ENCODE measurements at places on chromosomes 6 and 20.

DNA sequence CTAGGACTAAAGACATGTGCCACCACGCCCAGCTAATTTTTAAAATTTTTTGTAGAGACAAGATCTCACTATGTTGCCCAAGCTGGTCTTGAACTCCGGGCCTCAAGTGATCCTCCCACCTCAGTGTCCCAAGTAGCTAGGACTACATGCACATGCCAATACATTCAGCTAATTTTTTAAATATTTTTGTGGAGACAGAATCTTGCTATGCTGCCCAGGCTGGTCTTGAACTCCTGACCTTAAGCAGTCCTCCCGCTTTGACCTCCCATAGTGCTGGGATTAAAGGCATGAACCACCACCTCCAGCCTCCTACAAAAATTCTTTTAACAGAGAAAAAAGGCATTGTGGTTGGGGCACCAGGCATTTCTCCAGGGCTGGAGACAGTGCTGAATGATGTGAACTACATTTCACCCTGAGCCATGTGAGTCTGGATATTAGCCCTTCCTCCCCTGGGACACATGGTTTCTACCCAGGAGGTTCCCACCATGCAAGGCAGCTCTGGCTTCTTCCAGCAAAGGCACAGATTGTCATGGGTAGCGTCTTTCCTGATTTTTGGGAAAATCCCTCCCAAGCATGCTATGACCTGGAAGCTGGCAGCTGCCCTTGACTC is 36.3 kb upstream of the CMTR1 start:
- DNase-seq, result no peak

- no peak for DNase-seq
These were observed 445.4 kb downstream of the GJA1 start for GRCh38 chr6:121880831-121881230.

- DNase-seq, result peak; percentile 36
These were observed 80.2 kb downstream of the PREP start for GRCh38 chr6:105322499-105323225.

- DNase-seq, result no peak
These were observed 58.0 kb downstream of the ZNF292 start for GRCh38 chr6:87213364-87213763.

- no peak for DNase-seq
These were observed 24.7 kb downstream of the ZSCAN31 start for GRCh38 chr6:28311139-28311823.

- no peak for DNase-seq
These were observed 8.2 kb upstream of the CCDC167 start for GRCh38 chr6:37507690-37508421.

DNA sequence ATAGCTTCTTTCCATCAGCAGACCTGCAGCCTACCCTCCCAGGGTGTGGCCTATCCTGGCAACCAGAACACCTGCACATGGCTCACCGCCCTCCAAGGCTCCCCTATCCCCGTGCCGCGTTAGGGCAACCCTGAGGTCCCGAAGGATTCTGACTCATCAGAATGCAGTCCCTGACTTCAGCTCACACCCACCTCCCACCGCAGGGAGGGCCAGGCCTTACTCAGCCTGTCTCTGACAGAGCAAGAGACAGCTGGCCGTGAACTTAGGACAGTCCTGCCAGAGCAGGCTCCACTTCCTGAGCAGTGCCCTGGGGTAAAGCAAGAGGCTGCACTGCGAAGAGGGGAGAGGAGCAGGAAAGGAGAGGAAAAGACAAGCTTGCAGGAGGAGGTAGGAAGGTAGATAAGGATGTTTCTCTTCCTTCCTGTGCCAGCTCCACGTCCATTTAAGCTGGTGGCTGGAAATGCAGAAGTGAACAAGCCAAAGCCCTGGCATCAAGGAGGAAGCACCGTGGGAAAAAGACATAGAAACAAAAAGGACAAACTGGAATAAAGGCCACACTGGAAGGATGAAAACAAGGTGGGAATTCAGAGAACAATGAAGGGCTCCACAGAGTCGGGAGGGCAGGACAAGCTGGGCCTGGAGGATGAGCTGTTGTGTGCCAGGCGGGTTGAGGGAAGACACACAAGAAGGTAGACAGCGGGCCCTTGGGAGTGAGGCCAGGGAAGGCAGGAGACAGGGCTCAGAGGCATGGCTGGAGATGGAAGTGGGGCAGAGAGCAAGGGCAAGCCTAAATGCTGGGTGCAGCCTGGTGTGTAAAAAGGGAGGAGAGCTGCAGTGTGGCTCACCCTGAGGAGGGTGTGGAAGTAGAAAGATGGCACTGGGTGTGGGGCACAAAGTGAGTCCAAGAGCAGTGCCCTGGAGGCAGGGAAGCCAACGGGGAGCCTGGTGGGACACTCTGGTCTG is 102.7 kb downstream of the SLC23A2 start:
- no peak for DNase-seq

DNA sequence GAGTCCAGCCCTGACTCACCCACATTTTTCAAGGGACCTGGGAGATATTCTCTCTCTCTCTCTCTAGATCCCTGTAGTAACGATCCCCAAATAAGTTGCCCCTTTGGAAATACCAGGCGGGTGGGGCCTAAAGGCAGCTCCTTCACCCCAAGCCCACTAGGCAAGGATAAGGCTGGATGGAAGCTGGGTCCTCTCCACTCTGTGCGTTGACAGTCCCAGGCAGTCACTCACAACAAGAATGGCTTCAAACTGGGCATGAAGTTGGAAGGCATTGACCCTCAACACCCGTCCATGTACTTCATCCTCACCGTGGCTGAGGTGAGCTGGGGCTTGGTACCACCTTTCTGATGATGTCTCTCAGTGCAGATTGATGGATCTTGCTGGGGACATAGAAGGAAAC is 21.6 kb downstream of the L3MBTL1 start:
- no peak for DNase-seq

GRCh38 chr20:9759392-9759791 is 79.5 kb downstream of the PAK5 start:
- no peak for DNase-seq

- DNase-seq, result no peak
These were observed 82.7 kb downstream of the JAG1 start for GRCh38 chr20:10590950-10591671.

GRCh38 chr6:145813285-145814034 is 1.1 kb downstream of the FBXO30 start:
- DNase-seq, result no peak

GRCh38 chr20:57282670-57283361 is 16.4 kb upstream of the BMP7 start:
- DNase-seq, result no peak

- DNase-seq, result no peak
These were observed 3.9 kb downstream of the MAP7 start for GRCh38 chr6:136546331-136546730.

DNA sequence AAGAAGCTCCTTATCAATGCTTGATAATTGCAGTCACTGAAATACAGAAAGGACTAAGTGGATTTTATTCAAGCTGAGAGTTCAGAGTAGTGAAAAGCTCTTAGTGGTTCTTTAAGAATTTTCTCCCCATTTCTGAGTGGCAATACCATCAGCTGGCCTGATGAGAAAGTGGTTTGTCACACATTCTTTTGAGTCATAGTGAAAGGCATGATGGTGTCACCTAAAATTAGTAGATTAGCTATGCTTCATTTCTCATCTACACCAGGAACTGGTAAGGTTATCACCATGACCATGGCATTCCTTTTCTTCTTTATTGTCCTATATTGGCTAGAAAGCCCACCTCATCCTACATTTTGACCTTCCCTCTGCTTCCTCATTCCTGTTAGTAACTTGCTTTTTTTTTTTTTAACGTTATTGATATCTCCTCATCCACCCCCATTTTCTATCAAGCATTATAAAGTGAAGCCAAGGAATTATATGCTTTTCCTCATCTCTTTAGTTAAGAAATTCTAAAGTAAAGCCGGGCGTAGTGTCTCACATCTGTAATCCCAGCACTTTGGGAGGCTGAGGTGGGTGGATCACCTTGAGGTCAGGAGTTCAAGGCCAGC is 67.4 kb upstream of the LOC128125822 start:
- DNase-seq, result no peak

GRCh38 chr6:142011156-142011555 is 121.6 kb upstream of the GJE1 start:
- DNase-seq, result no peak

DNA sequence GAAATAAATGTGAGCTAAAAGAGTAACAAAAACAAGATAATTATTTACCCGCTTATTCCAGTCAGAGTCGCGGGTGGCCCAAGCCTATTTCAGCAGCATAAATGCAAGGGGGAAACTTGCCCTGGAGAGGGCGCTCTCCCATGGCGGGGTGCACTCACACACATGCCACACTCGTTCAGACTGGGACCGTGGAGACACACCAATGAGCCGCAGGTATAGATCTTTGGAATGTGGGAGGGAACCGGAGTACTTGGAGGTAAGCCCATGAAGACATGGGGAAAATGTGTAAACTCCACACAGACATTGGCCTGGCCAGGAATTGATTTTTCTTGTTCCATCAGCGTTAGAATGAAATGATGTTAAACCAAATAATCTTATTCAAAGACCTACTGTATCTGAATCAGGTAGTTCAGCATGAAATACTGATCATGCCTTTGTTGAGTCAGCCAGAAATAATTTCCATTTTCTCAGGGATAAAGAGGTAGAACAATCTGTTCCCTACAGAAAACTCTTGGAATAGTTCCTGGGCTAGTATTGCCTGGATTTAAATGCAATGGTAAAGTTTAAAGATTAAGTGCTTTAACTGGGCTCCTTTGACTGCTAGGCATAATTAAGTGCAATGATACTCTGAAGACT is 191.5 kb downstream of the MCHR2 start:
- DNase-seq, result no peak

DNA sequence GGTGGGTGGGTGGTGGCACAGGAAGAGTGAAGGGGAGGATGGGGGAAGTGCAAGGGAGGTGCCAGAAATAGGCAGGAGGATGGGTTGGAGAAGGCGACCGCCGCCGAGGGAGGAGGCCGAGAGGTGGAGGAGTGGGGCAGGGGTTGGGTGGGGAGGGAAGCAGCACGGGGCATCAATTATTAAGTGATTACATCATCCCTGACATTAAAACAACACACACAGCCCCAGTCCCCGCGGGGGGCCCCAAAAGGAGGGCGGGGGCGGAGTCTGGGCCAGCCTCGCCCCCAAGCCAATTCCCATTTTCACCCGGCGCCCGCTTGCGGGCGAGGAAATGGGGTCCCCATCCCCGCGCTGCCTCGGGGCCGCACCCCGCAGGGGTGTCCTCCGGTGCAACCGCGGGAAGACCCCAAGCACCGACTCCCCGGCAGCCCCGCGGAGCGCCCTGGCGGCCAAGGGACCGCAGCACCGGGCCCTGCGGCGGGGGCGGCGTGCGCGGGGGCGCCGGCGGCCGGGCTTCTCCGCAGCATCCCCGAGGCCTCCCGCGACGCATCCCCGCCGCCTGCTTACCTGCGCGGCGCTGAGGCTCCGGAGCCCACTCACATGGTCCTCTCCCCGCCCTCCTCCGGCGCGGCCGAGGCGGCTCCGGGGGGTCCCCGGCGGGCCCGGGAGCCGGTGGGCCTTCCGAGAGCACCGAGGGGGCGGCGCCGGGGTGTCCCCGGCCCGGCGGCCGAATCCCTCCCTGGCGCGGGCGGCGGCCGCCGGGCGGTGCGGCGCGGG is 663 bp downstream of the FYN start:
- no peak for DNase-seq

DNA sequence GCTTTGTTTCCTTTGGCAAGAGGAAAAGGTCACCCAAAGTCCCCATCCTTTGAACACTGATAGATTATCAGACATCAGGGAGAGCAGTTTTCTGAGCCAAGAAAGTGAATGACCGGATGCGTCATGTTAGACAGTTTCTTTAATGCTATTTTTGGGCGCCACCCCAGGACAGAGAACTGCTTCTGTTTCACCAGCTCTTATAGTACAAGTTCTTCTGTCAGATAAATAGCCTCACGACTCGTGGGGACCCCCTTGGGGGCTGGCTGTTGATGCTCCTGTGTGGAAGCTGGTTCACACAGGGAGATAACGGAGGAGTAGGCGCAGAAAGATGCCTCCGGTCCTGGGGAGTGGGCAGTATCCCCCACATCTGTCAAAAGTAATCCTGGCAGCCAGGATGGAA is 54.6 kb downstream of the NPEPL1 start:
- DNase-seq, result no peak

- no peak for DNase-seq
These were observed 21.5 kb downstream of the EZR start for GRCh38 chr6:158797331-158798310.

GRCh38 chr6:139288496-139289040 is 3.2 kb downstream of the TXLNB start:
- no peak for DNase-seq

GRCh38 chr6:1756472-1757129 is 146.9 kb downstream of the FOXC1 start:
- DNase-seq, result peak; percentile 74

DNA sequence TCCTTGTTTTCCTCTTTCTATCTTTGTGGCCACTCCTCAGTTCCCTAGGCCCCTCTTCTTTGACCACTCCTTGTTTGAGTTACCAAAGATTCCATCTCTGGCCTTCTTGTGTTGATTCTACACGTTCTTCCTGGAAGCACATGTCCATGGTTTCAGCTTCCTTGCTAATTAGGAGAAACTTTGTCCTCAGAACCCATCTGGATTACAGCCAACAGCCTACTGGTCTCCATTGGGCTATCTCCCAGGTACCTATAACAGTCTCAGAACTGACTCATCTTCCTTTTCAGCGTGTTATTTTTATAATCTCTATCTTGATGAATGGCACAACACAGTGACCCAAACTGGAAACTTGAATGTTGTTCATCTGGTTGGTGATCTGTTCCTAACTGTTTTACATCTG is 17.5 kb downstream of the PTPRA start:
- DNase-seq, result no peak

- DNase-seq, result no peak
These were observed 2.1 kb upstream of the IP6K3 start for GRCh38 chr6:33748841-33749240.

DNA sequence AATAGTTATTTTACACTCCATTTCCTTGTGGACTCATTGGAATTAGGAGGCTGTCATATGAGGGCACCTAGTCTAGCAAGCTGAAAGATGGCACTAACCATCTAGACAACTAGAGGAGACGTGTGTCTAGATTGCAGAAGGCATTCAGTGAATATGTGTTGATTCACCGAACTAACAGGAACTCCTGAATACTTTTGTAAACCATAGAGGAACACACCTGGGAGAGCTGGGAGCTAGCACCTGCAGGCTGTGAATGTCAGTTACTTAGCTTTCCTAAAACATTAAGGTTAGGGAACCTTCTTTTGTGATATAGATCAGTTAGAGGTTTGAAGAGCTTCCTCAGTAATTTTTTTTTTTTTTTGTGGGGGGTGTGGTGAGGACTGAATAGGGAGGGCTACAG is 7.7 kb downstream of the OPN5 start:
- DNase-seq, result no peak

DNA sequence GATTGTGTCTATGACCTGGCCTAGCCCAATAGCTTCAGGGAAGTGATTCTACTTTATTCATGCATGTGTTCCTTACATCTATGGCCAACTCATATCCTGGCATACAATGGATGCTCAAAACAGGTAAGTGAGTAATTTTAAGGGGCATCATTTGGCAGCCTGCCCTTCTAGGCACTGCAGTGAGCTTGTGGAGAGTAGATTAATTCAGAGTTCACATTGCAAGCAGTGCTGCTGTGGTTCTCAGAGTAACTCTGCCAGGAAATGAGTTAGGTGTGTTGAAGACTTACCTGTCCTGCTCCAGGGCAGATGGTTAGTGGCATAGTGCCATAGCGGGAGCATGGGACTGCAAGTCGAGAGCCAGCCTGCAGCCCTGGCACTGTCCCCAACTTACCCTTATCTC is 158.0 kb downstream of the SCP2D1 start:
- DNase-seq, result no peak

- no peak for DNase-seq
These were observed 66.5 kb downstream of the EPM2A start for GRCh38 chr6:145668844-145669243.

Data from NCI-H1436 treated with DMSO at 0.1 percent for 48 hours (cell line).